ENCODE measurements at places on chromosomes 4 and X.

- DNase-seq: no peak
Measured at GRCh38 chr4:13821522-13821921, 194.0 kb upstream of the BOD1L1 start.

- no peak for DNase-seq
Measured at GRCh38 chr4:147822128-147822527, 90.2 kb downstream of the ARHGAP10 start.

DNA sequence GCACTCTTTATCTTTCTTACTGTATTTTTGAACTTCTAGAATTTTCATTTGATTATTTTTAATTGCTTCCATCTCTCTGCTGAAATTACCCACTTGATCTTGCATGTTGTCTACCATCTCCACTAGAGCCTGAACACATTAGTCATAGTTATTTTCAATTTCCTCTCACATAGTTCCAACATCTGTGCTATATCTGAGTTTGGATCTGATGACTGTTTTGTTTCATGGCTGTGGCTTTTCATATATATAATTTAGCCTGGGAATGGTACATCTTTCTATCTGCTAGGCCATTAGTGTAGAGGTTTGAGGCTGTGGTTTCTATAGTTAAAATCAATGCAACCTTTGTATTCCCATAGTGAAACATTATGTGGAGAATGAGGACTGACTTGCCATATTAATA lies 33.2 kb downstream of the NPY2R start:
- no peak for DNase-seq

GRCh38 chr4:128846063-128846462 lies 36.6 kb downstream of the JADE1 start:
- DNase-seq: no peak

DNA sequence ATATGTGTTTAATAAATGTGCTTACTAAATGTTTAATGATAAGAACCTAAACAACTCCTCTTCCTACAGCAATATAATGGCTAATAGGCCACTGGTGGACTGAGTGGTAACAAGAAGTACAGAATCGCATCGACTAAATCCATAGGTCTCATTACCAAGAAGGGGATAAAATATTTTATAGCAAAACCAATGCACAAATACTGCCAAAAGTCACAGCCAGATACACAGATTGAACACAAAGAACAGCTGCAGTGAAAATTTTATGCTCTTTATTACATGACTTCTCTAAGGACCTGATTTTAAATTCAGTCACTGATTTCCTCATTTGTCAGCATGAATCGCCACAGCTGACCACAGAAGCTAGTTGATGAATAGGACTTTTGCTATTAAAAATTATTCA lies 285.4 kb downstream of the DHX15 start:
- DNase-seq: no peak

GRCh38 chr4:1365271-1366178 lies 18.5 kb downstream of the UVSSA start:
- DNase-seq: no peak
